Frontal cortex (tissue), 4 donors: ENCODE measurements at places on chromosomes 3 and 15. TPM values are rescaled to one million over a fixed set of nuclear protein-coding genes. Genes with fewer than 3 reads are reported as not detected.

NOX5 gene
- total RNA-seq, result under 0.01 TPM

SYNPR gene
- 119 TPM for total RNA-seq

PLSCR2 gene
- not detected for total RNA-seq

DPPA4 gene
- 1.6 TPM for total RNA-seq

HIGD2B gene
- total RNA-seq, result under 0.01 TPM

CPNE9 gene
- 0.41 TPM for total RNA-seq

HHLA2 gene
- total RNA-seq, result not detected

SLCO3A1 gene
- 9.8 TPM for total RNA-seq

CPLX3 gene
- total RNA-seq, result 0.82 TPM

PLCB2 gene
- 4.1 TPM for total RNA-seq

GOLGA8M gene
- total RNA-seq, result 0.82 TPM

GPR87 gene
- not detected for total RNA-seq
